ENCODE measurements at places on chromosomes 4 and X.

GRCh38 chrX:40175511-40176350, 78.0 kb upstream of the BCOR start:
- DNase-seq = peak; percentile 64

DNA sequence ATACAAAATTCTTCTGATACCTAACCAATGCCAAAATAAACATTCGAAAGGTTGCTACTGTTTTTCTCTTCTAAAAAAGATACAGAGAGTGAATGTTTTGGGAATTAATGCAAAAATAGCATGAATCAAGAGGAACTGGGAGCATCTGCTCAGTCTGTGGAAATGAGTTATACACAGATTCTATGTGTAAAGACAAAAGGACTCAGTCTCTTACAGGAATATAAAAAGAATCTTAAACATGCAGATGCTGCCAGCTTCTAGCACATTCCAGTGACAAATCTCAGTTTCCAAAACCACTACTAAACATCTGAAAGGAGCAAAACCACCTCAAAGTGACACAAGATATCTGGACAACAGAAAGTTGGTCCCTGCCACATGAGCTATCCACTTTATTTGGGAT, 55.0 kb downstream of the PAPSS1 start:
- no peak for DNase-seq

DNA sequence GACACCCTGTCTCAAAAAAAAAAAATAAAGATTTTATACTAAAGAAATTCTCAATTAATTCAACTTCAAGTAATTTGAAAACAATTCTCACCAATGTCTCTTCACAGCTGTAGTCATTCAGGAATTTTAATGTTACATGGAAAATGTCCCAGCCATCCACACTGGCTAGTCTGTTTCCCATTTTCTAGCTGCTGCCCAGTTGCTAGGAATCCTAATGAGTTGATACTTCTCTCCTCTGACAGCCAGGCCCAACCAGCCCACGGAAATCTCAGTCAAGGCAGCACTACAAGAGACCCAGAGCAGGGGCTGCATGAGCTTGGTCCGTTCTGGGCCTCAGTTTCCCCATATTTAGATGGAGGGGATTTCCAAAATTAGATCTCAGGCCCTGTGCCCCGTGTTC, 59.1 kb downstream of the CASP3 start:
- no peak for DNase-seq

DNA sequence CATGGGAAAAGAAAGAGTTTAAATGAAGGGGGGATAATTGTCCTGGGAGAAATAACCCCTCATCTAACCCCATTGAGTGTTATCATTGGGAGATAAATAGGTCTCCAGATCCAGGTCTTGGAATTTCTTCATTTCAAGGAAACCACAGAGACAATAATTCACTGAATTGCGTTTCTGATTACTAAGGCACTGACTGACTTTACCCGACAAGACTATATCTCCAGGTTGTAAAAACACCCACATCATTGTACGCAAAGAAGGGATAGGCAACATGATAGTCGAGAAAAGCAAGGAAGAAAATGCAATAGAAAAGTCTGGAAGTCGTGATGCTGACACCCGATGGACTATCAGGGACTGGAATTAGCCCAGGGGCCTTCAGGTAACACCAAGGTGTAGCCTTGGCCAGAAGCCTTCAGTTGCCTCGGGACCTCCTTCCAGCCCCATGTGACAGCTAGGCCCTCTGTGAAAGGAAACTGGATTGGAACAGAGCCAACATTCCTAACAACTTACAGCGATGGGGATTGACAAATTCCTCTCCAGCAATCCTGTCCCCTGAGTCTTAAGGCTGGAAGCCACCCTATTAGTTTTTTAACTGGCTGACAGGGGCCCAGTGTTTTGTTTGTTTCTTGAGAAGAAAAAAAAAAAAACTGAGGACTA, 46.5 kb upstream of the RAB9B start:
- DNase-seq = no peak

- no peak for DNase-seq
Observed at GRCh38 chr4:90951037-90951436, 823.8 kb downstream of the CCSER1 start.

All from activated T-helper 1 cell treated with Interleukin-2 at 50 U/mL for 16 hours (primary cell).